ENCODE measurements at places on chromosomes 1 and 21. TPM values are rescaled to one million over a fixed set of nuclear protein-coding genes. Genes with fewer than 3 reads are reported as not detected.

- H3K4me3 ChIP-seq, result no peak overlapping the region
- H3K27ac ChIP-seq, result no peak overlapping the region
- H3K36me3 ChIP-seq, result no peaks in the 10 kb centered on the region
- no peaks in the 10 kb centered on the region for H3K27me3 ChIP-seq
- DNase-seq, result no peak
These were observed 94.9 kb upstream of the ETV3 start for GRCh38 chr1:157233131-157233530.

GRCh38 chr1:206691604-206692003 is 6.9 kb downstream of the MAPKAPK2 start:
- H3K27me3 ChIP-seq, result no peaks in the 10 kb centered on the region
- H3K4me3 ChIP-seq, result no peak overlapping the region

WDR64 gene
- 0.09 TPM for polyA plus RNA-seq

PLPP3 gene
- 16.8 TPM for polyA plus RNA-seq

AMY1C gene
- polyA plus RNA-seq, result not detected
